SJCRH30 (cell line): ENCODE measurements at places on chromosomes 1 and 21. TPM values are rescaled to one million over a fixed set of nuclear protein-coding genes. Genes with fewer than 3 reads are reported as not detected.

The C4BPA gene
- 0.05 and 0.06 TPM in 2 replicates for total RNA-seq

GRCh38 chr1:207342332-207342731, 20.9 kb downstream of the CD55 start:
- peaks cover under 1% of the 10 kb centered on the region for H3K4me1 ChIP-seq
- no peak overlapping the region for H3K27ac ChIP-seq

The NBPF20 gene
- 2.0 and 2.3 TPM in 2 replicates for total RNA-seq

DNA sequence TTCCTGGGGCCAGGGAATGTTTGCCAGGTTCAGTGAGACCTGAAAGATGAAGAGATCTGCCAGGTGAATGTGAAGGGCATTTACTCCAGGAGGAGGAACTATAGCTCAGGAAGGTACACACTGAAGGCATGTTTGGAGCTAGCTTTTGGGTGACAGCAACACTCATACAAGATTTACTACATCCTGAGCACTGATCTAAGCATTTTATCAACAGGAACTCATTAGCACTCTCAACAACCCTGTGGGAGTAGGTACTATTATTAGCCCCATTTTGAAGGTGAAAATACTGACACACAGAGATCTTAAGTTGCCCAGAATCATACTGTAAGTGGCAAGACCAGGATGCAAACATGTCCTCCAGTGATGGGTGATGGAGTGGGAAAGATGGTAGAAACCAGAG, 6.7 kb downstream of the GADD45A start:
- H3K27ac ChIP-seq = no peak overlapping the region
- H3K36me3 ChIP-seq = peaks cover 41% of the 10 kb centered on the region
- peaks cover 25% of the 10 kb centered on the region for H3K4me1 ChIP-seq

The C8B gene
- total RNA-seq = not detected in 2 replicates

GRCh38 chr1:216910081-216910840, 187.0 kb upstream of the ESRRG start:
- no peak overlapping the region for H3K4me3 ChIP-seq
- no peaks in the 10 kb centered on the region for H3K36me3 ChIP-seq
- no peak overlapping the region for H3K27ac ChIP-seq
- no peak for DNase-seq
- no peaks in the 10 kb centered on the region for H3K27me3 ChIP-seq

GRCh38 chr1:240174734-240175133, 83.1 kb downstream of the FMN2 start:
- DNase-seq = no peak
- H3K4me3 ChIP-seq = no peak overlapping the region
- H3K4me1 ChIP-seq = no peaks in the 10 kb centered on the region
- no peaks in the 10 kb centered on the region for H3K27me3 ChIP-seq
- no peak overlapping the region for H3K27ac ChIP-seq

- H3K4me3 ChIP-seq = no peak within 1 kb of the TSS
- DNase-seq = no peak
- no peaks in the 10 kb centered on the region for H3K4me1 ChIP-seq
- no peak within 1 kb of the TSS for H3K27ac ChIP-seq
- H3K27me3 ChIP-seq = no peaks in the 10 kb centered on the region
Measured at GRCh38 chr1:62597281-62597680, at the start of gene ANGPTL3. TSS of gene ANGPTL3 (plus strand) at chr1:62597520. CDS start at chr1:62597567, 47 bp downstream.

The TTC22 gene
- not detected in 2 replicates for total RNA-seq

The RPTN gene
- total RNA-seq = not detected in 2 replicates

The LCE1A gene
- total RNA-seq = not detected in 2 replicates

GRCh38 chr1:178727014-178727895, 2.2 kb downstream of the RALGPS2 start:
- no peak for DNase-seq
- peaks cover 7% of the 10 kb centered on the region for H3K4me1 ChIP-seq
- H3K36me3 ChIP-seq = no peaks in the 10 kb centered on the region
- peak overlapping the region; percentile 98 for H3K4me3 ChIP-seq

GRCh38 chr1:195568389-195568788, 1039.9 kb downstream of the KCNT2 start:
- DNase-seq = no peak
- no peaks in the 10 kb centered on the region for H3K27me3 ChIP-seq
- H3K36me3 ChIP-seq = no peaks in the 10 kb centered on the region
- H3K27ac ChIP-seq = no peak overlapping the region
- H3K4me3 ChIP-seq = no peak overlapping the region
- no peaks in the 10 kb centered on the region; the same call in 1 of the 2 replicates for H3K4me1 ChIP-seq

The SPRR2E gene
- total RNA-seq = not detected in 2 replicates

GRCh38 chr21:33801424-33802405, 113.9 kb downstream of the ATP5PO start:
- H3K27ac ChIP-seq = no peak overlapping the region
- DNase-seq = peak; percentile 83
- peaks cover 3% of the 10 kb centered on the region for H3K36me3 ChIP-seq
- H3K4me3 ChIP-seq = no peak overlapping the region

DNA sequence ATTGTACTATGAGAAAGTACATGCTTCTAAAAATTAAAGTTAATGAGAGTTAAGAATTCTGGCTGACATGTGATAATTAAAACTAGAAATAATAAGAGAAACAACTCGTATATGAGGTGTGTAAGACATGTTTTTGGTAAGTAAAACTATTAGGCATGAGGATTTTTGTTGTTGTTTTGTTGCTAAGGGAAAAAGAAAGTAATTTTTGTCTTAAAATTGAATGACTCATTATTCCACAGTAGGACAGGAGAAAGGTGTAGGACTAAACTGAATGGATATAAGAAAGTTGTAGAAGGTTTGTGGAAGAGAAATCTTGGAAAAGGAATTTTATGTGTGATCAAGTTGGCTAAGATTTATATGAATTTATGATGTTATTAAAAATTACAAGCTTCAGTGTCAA, 54.8 kb downstream of the TBX19 start:
- H3K27me3 ChIP-seq = no peaks in the 10 kb centered on the region
- H3K36me3 ChIP-seq = no peaks in the 10 kb centered on the region
- H3K27ac ChIP-seq = no peak overlapping the region
- DNase-seq = no peak
- no peak overlapping the region for H3K4me3 ChIP-seq
- no peaks in the 10 kb centered on the region for H3K4me1 ChIP-seq

The PLA2G2A gene
- not detected in 2 replicates for total RNA-seq

The LMOD1 gene
- total RNA-seq = not detected in 2 replicates

DNA sequence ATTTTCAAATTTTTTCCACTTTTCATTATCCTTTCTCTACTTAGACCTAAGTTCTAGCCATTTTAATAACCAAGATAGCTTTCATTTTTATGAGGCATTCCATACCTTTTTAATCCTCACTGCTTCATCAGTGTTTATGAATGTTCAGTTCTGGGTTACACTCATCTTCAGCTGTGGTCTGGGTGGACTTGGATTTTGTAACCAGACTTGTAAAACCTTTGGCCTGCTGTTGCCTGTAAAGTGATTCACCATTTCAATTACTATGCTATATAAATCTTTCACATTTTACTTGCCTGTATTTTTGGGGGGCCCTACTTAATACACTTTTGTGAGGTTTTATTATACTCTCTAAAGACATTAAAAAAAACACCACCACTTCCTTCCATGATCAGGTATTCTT, 46.2 kb downstream of the USP25 start:
- H3K36me3 ChIP-seq = peaks cover 17% of the 10 kb centered on the region; the same call in 1 of the 2 replicates
- peaks cover 5% of the 10 kb centered on the region; the same call in 1 of the 2 replicates for H3K4me1 ChIP-seq
- DNase-seq = peak; percentile 33
- H3K4me3 ChIP-seq = no peak overlapping the region
- H3K27me3 ChIP-seq = no peaks in the 10 kb centered on the region

GRCh38 chr1:25120281-25120680, 112.0 kb downstream of the SYF2 start:
- H3K4me1 ChIP-seq = no peaks in the 10 kb centered on the region
- H3K36me3 ChIP-seq = no peaks in the 10 kb centered on the region
- DNase-seq = no peak
- no peaks in the 10 kb centered on the region; the same call in 1 of the 2 replicates for H3K27me3 ChIP-seq
- H3K27ac ChIP-seq = no peak overlapping the region

The PDC gene
- not detected in 2 replicates for total RNA-seq

The CFAP74 gene
- not detected in 2 replicates for total RNA-seq

- no peaks in the 10 kb centered on the region for H3K27me3 ChIP-seq
- H3K36me3 ChIP-seq = no peaks in the 10 kb centered on the region
- no peaks in the 10 kb centered on the region for H3K4me1 ChIP-seq
- no peak for DNase-seq
- H3K27ac ChIP-seq = no peak overlapping the region
Measured at GRCh38 chr21:32064281-32064910, 191.6 kb downstream of the HUNK start.

The FCRLA gene
- total RNA-seq = 164 and 168 TPM in 2 replicates

- H3K4me1 ChIP-seq = peaks cover 37% of the 10 kb centered on the region
- H3K27ac ChIP-seq = no peak overlapping the region
- no peak for DNase-seq
- H3K4me3 ChIP-seq = no peak overlapping the region
Measured at GRCh38 chr1:224781800-224782199, 147.7 kb upstream of the DNAH14 start.

DNA sequence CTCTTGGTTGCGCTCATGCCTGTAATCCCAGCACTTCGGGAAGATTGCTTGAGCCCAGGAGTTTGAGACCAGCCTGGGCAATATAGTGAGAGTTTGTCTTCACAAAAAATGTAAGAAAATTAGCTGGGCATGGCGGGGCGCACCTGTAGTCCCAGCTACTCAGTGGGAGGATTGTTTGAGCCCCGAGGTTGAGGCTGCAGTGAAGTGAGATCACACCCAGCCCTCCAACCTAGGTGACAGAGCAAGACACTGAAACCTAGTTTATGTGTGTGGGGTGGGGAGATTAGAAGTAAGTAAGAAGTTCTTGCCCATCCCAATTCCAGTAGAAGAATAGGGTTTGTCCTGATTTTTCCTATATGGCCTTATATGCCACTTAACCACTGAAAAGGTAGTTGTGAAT, 2.0 kb downstream of the RPL5 start:
- no peaks in the 10 kb centered on the region for H3K27me3 ChIP-seq
- H3K36me3 ChIP-seq = peaks cover 69% of the 10 kb centered on the region
- peaks cover 10% of the 10 kb centered on the region for H3K4me1 ChIP-seq
- no peak overlapping the region for H3K27ac ChIP-seq
- DNase-seq = no peak

The ACTN2 gene
- total RNA-seq = 2.0 and 3.0 TPM in 2 replicates

The IL20 gene
- not detected in 2 replicates for total RNA-seq

The TENT5C gene
- 0.79 and 0.91 TPM in 2 replicates for total RNA-seq

- no peaks in the 10 kb centered on the region for H3K36me3 ChIP-seq
- peak overlapping the region; percentile 81 for H3K27ac ChIP-seq
- peak; percentile 94 for DNase-seq
- H3K4me1 ChIP-seq = peaks cover 19% of the 10 kb centered on the region
- H3K27me3 ChIP-seq = no peaks in the 10 kb centered on the region
Measured at GRCh38 chr1:112882271-112882744, 73.7 kb downstream of the SLC16A1 start.

DNA sequence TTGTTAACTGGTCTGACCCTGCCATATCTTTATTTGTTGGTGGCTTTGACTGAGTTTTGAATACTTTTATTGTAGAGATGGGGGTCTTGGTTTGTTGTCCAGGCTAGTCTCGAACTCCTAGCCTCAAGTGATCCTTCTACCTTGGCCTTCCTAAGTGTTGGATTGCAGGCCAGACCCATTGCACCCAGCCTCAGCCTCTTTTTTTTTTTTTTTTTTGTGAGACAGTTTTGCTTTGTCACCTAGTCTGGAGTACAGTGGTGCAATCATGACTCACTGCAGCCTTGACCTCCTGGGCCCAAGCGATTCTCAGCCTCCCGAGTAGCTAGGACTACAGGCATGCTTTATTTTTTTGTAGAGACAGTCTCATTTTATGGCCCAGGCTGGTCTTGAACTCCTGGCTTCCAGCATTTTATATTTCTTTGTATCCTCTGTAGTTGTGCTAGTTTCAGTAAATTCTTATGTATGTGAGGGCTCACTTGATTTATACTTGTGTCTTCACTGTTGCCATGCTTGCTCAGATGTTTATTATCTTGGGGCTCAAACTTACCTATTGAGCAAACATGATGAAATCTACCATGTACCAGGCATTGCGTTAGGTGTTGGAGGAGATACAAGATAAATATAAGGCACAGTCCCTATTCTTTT, 24.1 kb downstream of the THRAP3 start:
- no peaks in the 10 kb centered on the region for H3K27me3 ChIP-seq
- peaks cover 38% of the 10 kb centered on the region for H3K36me3 ChIP-seq
- no peak for DNase-seq
- no peaks in the 10 kb centered on the region for H3K4me1 ChIP-seq

DNA sequence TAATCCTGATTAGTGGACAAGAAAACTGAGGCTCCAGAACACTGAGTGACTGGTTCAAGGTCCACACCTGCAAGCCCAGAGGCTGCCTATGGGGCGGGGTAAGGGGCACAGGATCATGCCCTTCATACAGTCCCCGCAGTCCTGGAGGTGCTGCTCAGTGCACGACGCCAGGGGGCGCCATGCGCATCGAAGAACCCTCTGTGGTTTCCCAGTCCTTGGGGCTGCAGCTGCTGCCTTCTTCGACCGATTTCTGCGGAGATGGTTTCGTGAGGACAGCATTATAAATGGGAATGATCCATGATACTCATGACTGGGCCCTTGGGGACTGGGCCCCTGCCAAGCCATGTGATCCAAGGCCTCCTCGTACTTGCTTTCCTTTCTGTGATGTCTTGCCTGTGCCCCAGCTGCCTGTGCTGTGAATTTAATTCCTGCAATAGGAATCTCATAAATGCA, 37.1 kb upstream of the ARHGEF10L start:
- H3K27me3 ChIP-seq = 0 out of 2 replicates have a peak, but pooled peaks cover 7% of the 10 kb centered on the region
- no peak overlapping the region for H3K4me3 ChIP-seq
- H3K4me1 ChIP-seq = no peaks in the 10 kb centered on the region; the same call in 1 of the 2 replicates
- no peak overlapping the region for H3K27ac ChIP-seq
